Esophagus squamous epithelium (tissue), 5 donors: ENCODE measurements at places on chromosomes 11 and 22.

DNA sequence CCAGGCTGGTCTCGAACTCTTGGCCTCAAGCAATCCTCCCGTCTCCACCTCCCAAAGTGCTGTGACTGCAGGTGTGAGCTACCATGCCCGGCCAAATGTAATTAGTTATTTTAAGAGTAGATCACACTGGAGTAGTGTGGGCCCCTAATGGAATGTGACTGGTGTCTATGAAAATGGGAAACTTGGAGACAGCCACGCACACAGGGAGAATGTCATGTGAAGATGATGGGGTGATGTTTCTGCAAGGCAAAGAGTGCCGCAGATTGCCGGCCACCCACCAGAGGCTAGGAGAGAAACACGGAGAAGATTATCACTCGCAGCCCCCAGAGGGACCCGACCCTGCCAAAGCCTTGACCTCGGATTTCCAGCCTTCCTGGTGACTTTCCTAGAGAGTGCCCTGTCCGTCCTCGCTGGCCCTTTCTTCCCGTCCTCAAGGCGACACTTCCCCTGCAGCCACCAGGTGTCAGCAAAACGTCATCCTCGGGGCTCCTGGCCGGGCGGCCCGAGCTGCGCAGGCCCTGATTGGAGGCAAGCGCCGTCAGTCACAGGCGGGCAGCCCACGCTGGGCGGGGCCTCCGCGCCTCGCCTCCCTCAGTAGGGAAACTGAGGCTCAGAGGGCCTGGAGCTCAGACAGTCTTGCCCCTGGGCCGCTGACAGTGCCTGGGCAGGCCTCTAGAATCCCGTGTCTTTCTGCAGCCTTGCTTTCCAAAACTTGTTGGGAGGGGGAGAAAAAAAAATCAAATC is 16.3 kb downstream of the CRYBB2 start:
- no peak for DNase-seq

DNA sequence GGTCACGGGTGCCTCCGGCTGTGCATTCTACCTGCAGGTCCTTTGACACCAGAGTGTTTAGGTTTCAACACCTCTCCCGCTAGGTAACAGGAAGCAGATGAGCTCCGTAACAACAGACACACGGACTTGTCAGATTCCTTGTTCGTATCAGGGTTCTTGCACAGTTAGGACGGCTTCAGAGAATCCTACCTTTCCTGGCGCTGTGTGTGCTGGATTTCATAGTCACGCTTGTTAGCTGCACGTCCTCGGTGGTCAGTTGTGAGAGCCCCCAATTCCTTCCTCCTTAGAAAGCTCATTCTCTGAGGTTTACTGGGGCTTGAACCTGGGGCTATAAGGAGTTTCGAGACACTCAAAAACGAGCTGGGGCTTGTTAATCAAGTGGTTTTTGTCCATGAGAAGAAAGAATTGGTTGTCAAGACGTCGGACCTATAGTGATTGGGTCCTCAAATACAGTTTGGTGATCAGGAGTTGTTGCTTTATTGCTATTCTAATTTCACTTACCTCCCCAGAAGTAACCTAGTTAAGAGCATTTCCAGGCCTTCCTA is 664 bp downstream of the DDB2 start:
- no peak for DNase-seq

DNA sequence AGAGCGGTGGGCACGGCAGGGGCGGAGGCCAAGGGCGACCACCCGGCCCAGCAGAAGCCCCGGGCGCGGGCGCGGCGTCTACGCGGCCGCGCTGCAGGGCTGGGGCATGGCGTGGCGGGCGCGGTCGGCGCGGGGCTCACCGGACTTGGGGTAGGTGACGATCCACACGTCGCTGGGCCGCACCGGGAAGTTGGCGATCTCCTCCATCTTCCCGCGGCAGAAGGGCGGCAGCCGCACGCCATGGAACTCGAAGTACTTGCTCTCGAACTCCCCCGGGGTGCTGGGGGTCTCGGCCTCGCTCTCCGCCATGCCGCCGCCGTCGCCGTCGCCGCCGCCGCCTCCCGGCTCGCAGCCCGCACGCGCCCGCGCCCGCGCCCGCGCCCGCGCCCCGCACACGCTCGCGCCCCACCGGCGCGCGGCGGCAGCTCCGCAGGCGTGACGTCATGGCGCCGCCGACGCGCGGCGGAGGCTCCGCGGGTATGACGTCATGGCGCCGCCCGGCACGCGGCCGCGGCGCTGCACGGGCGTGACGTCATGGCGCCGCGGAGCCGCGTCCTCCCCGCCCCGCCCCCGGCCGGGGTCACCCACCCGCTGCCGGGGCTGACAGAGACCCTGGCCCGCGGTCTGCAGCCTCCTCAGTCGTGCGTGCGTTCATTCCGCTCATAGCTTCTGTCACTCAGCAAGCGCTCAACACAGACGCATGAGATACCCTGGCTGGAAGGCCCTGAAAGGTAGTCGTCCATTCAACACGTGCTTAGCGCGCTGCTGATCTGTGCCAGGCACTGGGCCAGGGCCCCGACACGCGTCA is at the start of gene SULT4A1:
SULT4A1 (minus strand) TSS at position 440 of the 808 bp plus-strand sequence; CDS start at position 309, 131 bp downstream.
- no peak for DNase-seq

DNA sequence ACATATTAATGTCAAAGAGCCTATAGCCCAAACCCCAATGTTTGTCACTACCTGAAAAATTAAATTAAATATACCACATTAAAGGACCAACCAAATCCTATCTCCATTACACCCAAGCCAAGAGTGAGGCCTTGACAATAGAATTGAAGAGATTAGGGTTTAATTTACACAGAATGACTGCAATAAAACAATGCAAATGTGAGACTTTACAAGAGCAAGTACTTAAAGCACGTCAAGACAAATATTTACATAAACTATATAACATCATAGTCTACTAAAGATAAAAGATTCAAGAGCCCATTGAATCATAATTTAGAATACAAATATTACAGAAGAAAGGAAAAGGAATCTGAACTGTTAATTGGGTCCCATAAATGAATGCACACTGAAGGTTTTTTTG is 85.6 kb downstream of the CADM1 start:
- DNase-seq: no peak

- DNase-seq: no peak
These were observed 1418.2 kb downstream of the TBC1D22A start for GRCh38 chr22:48180631-48181030.

- no peak for DNase-seq
These were observed 4.5 kb upstream of the STK33 start for GRCh38 chr11:8598506-8598905.

- DNase-seq: no peak
These were observed 4.9 kb downstream of the TSKU start for GRCh38 chr11:76787911-76788596.

GRCh38 chr22:37387793-37388192 is 39.5 kb downstream of the ELFN2 start:
- DNase-seq: no peak
